ENCODE measurements at places on chromosomes 5 and 9. TPM values are rescaled to one million over a fixed set of nuclear protein-coding genes. Genes with fewer than 3 reads are reported as not detected.

The NSA2 gene
- total RNA-seq = 54.8 TPM

The IFNA21 gene
- not detected for total RNA-seq

The TEX48 gene
- total RNA-seq = not detected

The ANKRD18B gene
- 0.25 TPM for total RNA-seq

The STOML2 gene
- total RNA-seq = 27.5 TPM

The FAM151B gene
- total RNA-seq = 19.2 TPM

The PCDHA3 gene
- 13.0 TPM for total RNA-seq

The ADRA1B gene
- total RNA-seq = 0.74 TPM

The NR2F1-AS1 gene
- 50.4 TPM for total RNA-seq

All from temporal lobe (tissue), 4 donors.